Activated naive CD8-positive, alpha-beta T cell treated with anti-CD3 and anti-CD28 coated beads, Interleukin-2, amount 50 U/mL, for 16 hours (primary cell): ENCODE measurements at places on chromosomes 2 and 18.

GRCh38 chr2:84896567-84896966 lies 8.9 kb upstream of the TMSB10 start:
- DNase-seq, result no peak

DNA sequence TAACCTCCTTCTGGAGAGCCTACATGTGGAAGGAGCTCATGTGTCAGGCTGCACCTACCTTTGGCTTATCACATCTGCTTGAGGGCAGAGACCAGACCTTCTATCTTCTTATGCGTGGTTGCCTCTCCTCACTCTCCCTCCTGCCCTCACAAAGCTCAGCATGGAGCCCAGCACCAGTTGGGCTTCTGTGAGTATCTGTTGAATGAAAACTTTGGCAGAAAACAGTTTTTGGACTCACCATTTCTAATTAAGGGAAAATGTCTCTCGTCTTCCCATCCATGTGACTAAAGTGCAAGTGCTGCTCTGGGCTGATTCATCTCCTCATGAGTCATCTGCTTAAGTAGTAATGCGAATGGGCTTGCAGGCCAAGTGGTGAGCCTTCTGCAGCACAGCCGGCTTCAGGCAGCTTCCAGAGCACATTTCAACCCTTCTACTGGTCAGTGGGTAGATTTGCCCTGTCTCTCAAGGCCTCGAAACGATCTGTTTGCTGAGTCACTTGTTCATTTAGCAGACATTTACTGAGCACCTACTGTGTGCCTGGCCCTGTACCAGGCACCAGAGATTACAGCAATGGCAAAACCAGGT lies 102.6 kb downstream of the VSNL1 start:
- DNase-seq, result no peak

- no peak for DNase-seq
Observed at GRCh38 chr2:240418311-240418710, 17.2 kb upstream of the GPC1 start.

GRCh38 chr2:94993176-94994062 lies 32.1 kb upstream of the MAL start:
- no peak for DNase-seq

DNA sequence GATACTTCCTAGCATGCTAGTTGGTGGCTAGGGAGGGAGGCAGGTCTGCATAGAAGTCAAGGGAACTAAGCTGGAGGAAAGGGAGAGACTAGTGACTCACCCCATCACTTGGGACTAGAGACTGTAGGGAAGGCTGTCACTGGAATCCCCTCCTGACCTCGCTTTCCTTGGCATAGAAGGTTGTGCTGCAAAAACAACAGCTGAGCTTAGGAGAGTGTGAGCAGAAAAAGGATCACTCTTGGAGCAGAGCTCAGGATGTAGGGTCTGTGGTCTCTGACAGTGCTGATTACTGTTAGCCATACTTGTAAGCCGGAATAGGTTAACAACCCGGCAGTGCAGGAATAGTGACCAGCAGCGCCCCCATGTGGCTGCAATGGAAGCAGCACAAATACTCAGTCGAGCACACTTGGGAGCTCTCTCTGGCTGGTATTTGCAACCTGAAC lies 66.9 kb upstream of the SMAD2 start:
- no peak for DNase-seq
